Nephron progenitor cell (in vitro differentiated cells): ENCODE measurements at places on chromosomes 7 and 10.
A peak's percentile ranks its signal among the peaks of the same experiment; 100 is the strongest.

GRCh38 chr7:120273476-120273975 is 551 bp downstream of the KCND2 start:
- DNase-seq = peak; percentile 63

DNA sequence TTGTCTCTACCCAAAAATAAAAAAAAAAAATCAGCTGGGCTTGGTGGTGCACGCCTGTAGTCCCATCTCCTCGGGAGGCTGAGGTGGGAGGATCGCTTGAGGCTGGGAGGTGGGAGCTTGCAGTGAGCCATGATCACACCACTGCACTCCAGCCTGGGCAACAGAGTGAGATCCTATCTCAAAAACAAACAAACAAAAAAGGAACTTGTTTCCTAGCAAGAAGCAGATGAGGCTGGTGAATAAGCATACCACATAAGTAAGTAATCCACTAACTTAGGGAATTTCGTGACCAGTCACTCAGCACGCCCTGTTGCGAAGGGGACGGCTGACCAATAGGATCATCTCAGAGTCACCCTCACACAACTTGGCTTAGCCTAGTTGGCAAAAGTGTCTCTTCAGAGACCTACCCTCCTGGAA is 64.6 kb downstream of the CUX1 start:
- no peak for DNase-seq

DNA sequence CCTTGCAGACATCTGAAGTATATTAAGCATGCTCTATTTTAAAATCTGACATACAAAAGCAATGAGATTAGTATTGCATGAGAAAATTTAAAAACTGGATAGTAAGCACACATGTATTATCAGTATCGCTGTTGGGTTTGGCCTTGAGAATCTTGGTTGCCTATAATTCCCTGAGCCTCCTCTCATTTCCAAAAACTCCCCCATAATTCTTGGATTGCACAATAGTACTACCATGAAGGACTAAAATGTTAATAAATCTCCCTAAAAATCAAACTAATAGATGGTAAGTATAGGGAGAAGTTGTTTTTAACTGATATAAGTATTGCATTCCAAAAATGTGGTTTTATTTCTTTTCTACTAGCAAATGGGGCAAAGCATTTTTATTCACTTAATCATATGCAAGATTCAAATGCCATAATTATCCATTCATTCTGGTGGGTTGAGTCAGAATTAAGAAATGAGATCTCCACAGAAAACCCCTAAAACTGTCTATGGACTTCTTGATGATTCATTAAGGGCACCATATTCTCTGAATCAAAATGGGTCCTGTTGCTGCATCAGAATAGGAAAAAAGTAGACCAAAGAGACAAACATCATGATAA is 10.3 kb upstream of the VIM start:
- no peak for DNase-seq

DNA sequence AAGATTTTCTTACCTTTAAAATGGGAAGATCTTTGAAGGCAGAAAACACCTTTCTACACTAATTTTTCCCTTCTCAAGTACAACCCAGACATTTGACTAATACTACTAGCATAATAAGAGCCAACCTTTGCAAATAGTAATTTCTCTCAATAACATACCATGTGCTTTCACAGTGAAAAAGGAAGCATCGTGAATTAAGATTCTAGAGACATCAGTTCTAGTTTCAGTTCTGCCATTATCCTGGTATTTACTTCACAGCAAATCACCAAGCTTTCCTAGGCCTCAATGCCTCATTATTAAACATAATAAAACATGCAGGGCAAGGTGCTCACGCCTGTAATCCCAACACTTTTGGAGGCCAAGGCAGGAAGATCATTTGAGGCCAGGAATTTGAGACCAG is 24.9 kb downstream of the GSAP start:
- DNase-seq = no peak

DNA sequence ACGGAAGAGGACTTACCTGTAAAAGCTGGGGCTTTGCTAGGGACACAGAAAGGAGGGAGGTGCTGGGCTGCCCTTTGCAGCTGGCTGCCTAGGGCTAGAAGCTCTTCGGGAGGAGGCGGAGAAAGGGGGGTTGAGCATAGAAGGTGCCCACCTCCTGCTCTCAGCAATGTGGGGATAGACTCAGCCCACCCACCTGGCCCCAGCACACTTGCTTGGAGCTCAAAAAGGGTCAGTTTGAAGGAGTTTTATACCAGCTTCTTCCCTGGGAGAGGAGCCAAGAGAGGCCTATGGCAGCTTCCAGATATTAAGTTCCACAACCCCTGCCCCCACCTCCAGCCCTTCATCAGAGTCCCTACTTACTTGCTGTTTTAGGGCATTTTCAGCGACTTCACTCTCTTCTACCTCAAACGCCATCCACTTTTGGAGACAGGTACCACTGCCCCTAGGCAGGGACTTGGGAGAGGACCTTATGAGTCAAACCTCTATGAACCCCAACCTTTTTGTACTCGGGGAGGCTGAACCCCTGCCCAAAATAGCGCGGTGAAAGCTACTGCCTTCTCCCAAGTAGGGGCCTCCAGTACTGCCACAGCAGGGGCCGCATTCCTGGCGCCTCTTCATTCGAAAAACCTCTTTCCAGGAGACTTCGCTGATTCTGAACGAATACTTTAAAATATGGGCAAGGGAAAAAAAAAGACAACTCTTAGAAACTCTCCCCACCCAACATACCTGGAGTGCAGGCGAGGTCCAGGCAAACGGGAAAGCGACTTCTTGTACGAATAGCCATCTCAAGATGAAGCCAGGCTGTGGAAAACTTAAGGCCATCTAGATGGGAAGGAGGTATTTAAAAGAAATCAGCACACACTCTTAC is 1.2 kb upstream of the EVX1 start:
- peak; percentile 33 for DNase-seq

DNA sequence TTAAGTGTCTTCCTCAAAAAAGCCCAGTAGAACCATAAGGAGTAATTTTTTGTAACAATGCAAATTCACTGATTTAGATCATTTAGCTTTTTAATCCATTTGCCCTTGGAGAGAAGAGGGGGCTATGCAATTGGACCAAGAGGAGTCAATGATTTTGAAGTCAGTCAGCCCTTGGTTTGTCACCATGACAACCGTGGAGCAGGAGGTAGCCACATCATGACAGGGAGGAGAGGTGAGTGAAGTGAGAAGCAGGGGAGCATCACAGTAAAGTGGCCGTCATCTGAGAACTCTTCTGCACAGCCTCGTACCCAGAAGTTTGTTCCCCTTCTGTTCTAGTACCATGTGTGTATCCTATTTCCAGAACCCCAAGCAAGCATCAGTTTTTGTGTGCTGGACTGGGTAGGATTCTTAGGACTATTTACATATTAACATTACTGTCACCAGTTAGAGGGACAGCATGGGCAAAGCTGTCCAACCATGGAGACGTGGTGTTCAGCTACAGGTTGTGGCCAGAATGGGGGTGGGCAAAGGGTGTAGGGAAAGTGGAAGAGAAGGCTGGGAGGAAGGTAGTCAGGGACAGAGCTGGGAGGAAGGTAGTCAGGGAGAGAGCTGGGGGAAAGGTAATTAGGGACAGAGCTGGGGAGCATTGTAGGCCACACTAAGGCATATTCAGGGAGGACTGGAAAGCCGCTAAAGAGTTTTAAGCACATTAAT is 13.1 kb downstream of the UBE3C start:
- no peak for DNase-seq

DNA sequence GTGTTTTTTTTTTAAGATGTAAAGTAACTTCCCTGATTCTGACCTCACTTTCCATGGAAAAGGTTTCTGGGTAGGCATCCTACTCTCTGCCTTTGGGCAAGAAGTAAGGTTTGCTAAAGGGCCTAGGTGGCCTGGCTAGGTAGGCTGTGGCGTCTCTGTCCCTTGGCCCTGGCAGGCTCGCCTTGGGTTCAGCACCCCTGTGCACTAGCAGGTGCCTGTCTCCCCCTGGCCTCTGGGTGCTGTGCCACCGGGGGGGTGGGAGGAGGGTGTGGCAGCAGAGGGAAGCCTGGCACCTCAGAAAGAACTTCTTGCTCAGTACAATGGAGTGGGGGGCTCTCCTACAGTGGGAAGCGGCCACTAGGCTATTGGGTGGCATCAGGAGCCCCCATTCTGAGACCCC is 14.0 kb downstream of the TECPR1 start:
- no peak for DNase-seq

DNA sequence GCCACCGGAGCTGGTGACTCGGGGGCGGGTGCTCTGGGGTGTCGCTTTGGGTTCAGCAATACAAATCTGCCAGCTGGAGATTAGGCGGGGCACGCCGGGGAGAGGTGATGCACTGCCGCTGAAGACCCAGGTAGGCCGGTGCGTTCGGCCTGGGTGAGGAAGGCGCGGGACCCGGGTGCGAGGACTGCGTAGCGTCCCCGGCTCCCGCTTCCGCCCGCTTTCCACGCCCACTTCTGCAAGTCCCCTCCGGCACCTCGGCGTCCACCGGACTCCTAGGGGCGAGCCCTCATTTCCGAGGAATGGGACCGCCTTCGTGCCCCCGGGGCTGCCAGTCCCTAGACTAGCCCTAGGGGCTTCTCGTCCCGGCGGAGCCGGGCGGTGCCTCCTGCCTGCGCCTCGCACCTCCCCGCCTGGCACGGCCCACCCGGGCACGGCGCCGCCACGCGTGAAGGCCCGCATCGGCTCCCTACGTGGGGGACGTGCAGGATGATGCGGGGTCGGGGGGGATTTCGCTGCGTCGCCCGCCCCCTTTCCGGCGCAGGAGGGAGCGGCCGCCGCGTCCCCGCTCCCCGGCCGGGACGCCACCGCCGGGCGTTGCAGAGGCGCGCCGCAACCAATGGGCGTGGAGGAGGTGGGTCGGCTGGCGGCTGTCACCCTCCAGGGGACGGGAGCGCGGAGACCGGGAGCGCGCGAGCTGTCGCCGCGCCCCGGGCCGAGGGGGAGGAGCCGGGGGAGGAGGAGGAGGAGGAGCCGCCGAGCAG is 40.0 kb downstream of the HK1 start:
- peak; percentile 93 for DNase-seq

DNA sequence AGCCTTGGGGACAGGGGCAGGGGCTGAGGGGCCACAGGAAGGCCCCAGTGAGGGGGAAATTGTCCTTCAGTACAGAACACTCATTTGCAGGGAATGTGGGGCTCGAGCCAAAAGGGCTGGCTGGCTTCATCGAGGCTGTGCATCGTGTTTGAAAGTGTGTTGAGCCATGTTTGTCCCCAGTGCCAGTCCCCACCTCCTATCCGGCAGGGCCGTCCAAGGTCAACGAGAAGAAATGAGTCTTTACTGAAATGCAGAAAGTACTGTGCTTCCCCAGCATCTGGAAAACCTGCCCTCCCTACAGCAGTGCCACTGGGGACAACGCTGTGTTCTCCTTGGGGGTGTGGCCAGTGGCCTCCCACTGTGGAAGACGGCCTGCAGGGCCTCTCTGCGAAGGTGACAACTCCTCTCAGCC is 214.1 kb downstream of the KLF6 start:
- DNase-seq = no peak

DNA sequence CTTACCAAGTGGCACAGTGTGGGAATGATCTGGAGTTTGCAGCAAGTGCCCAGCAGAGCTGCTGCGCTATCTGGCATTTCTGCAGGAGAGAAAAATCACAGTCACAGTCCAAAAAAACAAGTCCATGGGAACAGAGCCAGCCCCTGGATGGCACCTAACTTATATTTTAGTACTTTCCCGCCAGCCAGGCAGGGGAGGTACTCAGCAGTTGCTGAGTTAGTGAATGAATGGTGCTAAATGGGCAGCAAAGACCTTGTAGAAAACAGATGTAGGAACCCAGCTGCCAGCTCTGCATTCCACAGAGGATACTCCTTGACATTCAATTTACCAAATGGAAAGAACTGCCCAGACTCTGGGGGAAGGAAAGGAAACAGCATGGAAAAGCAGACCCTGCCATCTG is 54.5 kb downstream of the GSDME start:
- no peak for DNase-seq

DNA sequence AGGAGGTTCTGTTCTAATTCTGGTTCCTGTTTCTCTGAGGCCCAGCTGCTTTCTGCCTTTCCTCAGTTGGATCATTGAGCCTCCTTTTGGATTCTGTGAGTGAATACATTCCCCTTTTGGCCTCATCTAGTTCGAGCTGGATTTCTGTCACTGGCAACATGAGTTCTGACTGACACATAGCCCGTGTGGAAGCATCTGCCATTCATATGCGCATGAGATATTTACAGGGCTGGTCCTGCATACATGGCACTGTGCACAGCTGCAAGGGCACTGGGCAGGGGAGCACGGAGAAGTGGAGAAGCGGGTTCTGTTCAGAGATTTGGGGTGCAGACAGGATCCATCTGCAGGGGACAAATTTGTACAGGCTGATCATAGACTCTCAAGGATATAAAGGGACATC is 352.8 kb downstream of the RPS24 start:
- no peak for DNase-seq

DNA sequence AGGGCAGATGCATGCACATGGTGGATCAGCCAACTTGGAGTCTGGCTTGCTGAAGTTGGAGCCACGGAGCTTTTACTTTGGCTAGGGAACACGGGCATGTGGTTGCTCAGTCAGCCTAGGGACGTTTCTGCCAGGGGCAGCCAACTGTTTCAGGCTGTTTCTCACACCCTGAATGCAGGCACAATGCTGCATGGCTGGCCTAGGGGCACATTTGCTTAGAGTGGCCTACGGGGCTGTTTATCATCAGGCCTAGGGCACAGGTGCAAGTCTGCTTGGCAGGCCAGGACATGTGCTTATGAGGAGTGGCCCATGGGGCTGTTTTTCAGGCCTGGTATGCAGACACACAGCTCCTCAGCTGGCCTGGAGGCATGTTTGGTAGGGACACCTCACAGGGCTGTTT is 107.4 kb downstream of the GSAP start:
- no peak for DNase-seq
